Ascending aorta (tissue), 2 donors: ENCODE measurements at places on chromosomes 13 and 19.
A peak's percentile ranks its signal among the peaks of the same experiment; 100 is the strongest.

DNA sequence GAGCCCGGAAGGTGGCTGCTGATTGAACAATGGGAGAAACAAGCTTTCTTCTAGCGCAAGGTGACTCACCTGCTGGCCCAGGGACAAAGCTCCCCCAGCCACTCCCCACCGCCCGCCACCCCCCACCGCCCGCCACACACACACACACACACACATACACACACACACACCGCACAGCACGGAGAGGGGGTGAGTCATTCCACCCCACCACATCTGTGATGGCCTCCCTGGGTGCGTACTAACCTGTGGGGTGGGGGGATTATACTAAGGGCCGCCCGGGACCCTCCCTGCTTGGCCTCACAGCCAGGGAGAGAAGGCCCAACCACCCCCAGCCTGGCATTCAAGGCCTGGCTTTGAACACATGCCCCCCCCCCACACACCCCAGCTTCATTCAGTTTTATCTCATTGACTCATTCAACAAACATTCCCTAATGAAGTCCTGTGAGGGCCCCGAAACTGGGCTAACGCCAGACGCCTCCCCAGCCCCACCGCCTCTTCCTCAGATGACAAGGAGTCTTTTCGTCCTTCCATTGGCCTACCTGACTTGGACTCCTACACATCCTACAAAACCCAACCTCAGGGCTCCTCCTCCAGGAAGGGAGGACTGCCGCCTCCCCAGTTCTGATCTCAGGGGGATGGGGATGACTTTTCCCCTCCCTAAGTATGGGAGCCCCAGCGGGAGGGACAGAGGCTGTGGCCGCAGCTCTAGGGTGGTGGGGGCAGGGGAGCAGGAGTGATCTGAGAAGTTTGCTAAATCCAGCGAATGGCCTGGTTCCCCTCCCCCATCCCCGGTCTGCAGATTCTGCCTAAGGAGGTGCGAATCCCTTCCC lies 5.8 kb upstream of the ONECUT3 start:
- DNase-seq, result no peak

GRCh38 chr13:98368019-98368418 lies 190.9 kb upstream of the RNF113B start:
- no peak for DNase-seq

DNA sequence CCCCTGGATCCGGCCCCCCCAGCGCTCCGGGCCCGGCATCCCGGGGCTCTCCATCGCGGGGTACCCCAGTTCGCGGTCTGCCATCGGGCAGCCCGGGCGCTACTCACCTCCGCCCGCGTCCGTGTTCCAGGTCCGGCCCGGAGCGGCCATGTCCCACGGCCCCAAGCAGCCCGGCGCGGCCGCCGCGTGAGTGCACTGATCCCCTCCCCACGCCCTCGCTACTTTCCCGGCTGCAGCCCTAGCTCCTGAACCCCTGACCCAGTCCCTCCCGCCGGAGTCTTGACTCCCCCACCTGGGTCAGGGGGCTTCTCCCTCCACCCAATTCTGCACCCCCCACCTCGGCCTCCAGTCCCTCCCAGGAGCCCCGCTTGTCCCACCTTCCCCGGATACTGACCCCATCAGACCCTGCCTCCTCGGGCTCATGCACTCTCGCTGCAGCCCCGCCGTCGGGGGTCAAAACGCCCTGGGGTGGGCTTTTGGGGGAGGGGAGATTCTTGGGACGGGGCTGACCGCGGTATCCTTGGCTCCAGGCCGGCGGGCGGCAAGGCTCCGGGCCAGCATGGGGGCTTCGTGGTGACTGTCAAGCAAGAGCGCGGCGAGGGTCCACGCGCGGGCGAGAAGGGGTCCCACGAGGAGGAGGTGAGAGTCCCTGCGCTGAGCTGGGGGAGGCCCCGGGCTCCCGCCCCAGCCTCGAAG lies 566 bp downstream of the HMG20B start:
- DNase-seq, result no peak

- DNase-seq, result no peak
Observed at GRCh38 chr13:41864658-41865057, 96.3 kb downstream of the VWA8 start.

DNA sequence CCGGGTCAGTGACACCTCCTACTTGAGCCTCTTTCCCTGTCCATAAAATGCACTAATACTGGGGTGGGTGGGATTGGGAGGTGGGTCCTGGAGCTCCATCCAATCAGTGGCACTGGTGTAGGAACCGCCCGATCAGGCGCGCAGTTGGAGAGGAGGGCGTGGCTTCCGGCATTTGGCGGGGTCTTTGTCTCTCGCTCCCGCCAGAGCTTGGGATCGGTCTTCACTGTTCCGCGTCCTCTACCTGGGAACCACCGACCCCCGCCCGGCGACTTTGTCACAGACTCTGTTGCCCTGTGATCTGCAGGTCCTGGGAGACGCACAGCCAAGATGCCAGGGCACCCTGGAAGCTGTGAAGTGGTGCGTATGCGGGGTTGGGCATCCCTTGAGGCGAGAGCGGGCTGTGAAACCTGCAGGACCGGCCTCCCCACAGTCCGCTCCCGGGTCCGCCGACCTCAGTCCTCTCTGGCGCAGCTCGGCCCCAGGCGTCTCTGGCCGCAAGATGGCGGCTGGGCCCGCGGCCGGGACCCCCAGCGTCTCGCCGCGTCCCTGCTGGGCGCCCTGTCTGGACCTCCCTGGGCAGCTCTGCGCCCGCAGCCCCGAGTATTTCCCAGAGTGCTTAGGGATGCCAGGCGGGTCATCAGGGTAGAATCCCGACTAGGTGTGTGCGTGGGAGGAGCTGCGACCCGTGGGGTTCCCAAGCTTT lies 41.6 kb upstream of the ZNF730 start:
- DNase-seq, result no peak

GRCh38 chr13:21738630-21739029 lies 67.8 kb downstream of the FGF9 start:
- no peak for DNase-seq

DNA sequence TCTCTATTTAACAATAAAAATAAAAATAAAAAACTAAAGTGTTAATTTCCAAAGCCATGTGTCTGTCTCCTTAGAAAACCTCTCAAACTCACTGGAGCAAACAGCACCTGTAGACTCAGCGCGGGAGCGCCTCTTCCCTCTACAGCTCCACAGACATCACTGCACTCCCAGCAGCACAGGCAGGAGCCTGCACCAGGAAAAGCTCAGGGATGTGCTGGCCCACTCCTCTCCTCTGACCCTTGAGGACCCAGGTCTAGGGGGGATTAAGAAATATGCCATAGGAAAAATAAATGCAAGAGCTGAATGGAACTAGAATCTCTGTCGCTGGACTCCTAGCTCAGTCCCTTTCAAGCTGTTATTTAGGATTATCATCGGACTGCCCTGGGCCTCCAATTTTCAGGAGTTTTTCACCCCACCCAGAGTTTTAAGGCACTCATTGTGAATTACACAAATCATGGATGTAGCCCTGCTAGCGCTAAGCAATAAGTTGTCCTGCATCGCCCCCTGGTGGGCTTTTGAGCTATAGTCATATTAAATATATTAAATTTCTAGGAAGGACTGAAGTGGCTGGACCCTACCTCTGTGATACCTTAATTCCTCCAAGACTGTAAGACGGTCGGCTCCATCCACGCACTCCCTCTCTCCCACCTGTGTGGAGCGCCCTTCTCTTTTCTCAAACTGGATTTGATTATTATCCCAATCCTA lies 333.9 kb downstream of the UQCRFS1 start:
- DNase-seq, result no peak

DNA sequence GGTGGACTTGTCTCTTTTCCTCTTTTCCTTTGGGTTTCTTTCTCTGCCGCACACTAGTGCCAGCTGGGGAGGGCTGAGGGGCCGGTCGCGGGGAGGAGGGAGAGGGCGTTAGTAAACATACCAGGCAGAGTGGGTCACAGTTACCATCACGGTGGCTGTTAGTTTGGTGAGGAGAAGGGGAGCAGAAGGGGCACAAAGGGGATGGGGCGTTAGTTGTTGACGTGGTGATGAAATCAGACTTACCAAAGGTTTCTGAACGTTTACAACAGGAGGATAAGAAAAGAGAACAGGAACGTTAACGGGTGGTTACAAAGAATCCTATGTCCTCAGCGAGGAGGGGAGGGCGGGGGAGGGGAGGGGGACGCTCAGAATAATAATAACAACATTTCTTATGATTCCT lies 77.9 kb downstream of the PTPRS start:
- no peak for DNase-seq

DNA sequence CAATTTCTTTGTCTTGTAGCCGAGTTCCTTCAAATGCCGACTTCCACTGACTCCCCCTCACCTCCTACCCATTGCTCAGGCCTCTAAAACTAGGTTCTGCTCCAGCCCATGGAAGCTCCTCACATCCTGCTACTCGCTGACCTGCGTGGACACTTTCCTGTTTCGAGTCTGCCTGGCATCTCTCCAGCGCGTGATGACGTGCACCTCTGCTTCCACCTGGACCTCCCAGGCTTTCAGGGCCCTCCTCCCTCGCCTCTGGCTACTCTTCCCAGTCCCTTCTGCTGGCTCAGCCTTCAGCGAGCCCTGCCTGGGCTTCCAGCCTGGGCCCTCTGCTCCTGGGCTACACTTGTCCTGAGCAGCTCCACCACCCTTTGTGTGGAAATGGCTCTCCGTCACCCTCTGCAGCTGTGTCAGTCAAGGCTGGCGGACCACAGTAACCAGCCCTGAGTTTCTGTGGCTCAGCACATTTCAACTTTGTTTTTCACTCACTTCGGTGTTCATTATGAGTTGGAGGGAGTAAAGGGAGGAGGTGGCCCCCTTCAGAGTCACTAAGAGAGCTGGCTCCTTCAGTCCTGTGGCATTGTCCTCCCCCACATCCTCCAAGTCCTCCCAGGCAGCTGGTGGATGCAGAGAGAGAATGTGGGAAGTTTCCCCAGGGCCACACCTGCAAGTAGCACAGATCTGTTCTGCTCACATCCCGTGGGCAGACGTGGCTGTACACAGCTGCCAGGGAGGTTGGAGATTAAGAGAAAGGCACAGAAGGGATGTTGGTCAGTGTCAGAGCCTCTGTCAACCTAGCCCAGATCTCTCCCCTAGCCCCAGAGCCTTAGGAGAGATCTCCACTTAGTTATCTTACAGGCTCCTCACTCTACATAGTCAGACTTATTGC lies 49.4 kb downstream of the SERP2 start:
- no peak for DNase-seq

GRCh38 chr19:18586306-18586705 lies 2.3 kb upstream of the REX1BD start:
- DNase-seq, result no peak

DNA sequence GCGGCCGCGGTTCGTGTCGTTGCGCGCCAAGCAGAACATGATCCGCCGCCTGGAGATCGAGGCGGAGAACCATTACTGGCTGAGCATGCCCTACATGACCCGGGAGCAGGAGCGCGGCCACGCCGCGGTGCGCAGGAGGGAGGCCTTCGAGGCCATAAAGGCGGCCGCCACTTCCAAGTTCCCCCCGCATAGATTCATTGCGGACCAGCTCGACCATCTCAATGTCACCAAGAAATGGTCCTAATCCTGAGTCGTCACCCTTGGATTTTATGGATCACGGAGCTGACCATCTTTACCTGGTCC lies 475 bp downstream of the MRPL57 start:
- no peak for DNase-seq

DNA sequence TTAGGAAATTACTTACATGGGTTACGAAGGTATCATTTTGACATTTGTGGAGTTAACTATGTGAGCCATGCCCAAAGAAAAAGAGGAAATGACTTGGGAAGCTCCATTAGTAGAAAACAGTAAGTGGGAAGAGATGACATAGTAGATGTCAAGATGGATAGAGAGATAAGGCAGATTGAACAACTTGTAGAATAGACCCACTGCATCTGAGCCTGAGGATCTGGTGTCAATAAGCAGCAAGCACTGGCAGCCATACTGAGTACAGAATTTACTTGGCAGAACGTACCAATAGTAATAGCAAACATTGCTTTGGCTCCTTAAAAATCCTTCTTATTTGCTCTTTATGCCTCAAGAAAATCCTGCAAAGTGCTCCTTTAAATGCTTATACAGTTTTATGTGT lies 203.8 kb downstream of the GPC6 start:
- no peak for DNase-seq

- DNase-seq, result no peak
Observed at GRCh38 chr19:49875857-49876421, 1.2 kb downstream of the AKT1S1 start.

- no peak for DNase-seq
Observed at GRCh38 chr13:34294483-34295129, 476.7 kb downstream of the RFC3 start.

DNA sequence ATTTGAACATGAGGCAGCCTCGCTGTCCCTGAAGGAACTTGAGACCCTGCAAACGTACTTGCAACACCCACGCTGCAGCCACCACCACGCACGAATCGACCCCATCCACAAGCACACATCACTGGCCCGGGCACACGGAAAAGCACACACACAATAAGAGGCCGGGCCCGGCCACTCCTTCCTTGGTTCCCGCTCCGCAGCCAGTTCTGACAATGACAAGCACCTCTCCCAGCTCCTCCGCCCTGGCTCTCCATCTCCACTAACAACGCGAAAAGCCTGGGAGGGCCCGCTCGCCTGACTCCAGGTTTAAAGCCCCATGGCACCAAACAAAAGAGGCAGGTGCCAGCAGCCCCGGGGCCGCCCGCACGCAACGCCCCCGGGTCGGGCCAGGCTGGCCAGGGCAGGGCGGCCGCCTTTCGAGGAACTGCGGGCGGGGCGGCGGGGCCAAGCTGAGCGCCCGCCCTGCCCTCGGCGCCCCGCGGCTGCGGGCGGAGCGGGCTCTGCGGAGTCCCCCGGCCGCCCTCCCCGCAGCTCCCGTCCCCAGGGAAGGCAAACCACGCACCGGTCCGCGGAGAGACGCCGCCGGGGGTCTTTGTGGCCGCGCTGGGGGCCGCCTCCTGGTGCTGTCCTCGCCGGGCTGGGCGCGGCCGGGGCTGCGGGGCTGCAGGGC lies 495 bp downstream of the DCLK1 start:
- DNase-seq, result peak; percentile 69

GRCh38 chr19:53782698-53783097 lies 41.4 kb downstream of the NLRP12 start:
- DNase-seq, result no peak

DNA sequence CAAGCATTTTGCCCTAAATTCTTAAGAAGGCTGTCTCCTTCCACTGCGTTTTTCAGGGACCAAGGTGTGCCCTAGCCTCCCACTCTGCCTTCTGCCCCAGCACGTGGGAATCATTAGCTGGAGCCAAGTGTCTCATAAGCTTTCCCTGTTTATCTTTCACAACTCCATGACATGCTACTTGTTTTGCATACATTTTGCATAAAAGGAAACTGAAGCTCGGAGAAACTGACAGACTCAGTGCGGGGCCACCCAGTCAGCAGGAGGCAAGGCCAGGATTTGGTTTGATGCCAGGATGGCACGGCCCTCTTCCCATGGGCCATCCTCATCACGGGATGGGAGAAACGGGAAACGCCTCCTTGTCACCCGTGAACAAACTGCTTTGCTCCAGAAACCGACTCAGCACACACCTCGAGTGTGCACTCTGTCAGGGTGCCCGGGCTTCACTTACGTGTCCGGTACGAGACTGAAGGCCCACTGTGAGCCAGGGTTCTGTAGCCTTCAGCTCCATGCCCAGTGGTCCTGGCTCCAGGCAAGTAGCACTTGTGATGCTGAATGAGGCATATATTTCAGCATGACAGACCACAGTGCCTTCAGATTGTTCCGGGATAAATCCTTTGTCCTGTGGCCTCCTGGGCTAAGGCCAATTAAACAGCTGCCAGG lies 9.6 kb downstream of the CEBPA start:
- no peak for DNase-seq

- DNase-seq, result no peak
Observed at GRCh38 chr13:106318941-106319411, 216.5 kb downstream of the EFNB2 start.

GRCh38 chr13:92547266-92547665 lies 679.3 kb upstream of the GPC6 start:
- no peak for DNase-seq

GRCh38 chr19:19627621-19628500 lies at the start of gene LPAR2:
Gene LPAR2, minus strand, starts transcription at chr19:19628220. Its CDS starts 945 bp downstream, at chr19:19627275.
- DNase-seq, result no peak

GRCh38 chr13:23754506-23754905 lies 134.7 kb downstream of the MIPEP start:
- DNase-seq, result no peak
